ENCODE measurements at places on chromosomes 7 and 10. TPM values are rescaled to one million over a fixed set of nuclear protein-coding genes. Genes with fewer than 3 reads are reported as not detected.

SRGN gene
- 33.7 TPM for total RNA-seq

ABCA13 gene
- total RNA-seq, result not detected

PON1 gene
- total RNA-seq, result not detected

GRCh38 chr7:92498557-92498956, 20.8 kb upstream of the ERVW-1 start:
- H3K27me3 ChIP-seq, result no peaks in the 10 kb centered on the region
- H3K27ac ChIP-seq, result no peak overlapping the region
- DNase-seq, result no peak
- no peak overlapping the region for H3K4me3 ChIP-seq
- peaks cover 77% of the 10 kb centered on the region for H3K36me3 ChIP-seq

GRCh38 chr10:118682533-118682932, 72.2 kb downstream of the CACUL1 start:
- no peaks in the 10 kb centered on the region for H3K27me3 ChIP-seq
- H3K4me3 ChIP-seq, result no peak overlapping the region

Data from gastrocnemius medialis (tissue), 4 donors.